Activated CD4-positive, alpha-beta T cell treated with anti-CD3 and anti-CD28 coated beads, Interleukin-2, amount 50 U/mL, for 48 hours (primary cell): ENCODE measurements at places on chromosomes 5 and 9.
A peak's percentile ranks its signal among the peaks of the same experiment; 100 is the strongest.

DNA sequence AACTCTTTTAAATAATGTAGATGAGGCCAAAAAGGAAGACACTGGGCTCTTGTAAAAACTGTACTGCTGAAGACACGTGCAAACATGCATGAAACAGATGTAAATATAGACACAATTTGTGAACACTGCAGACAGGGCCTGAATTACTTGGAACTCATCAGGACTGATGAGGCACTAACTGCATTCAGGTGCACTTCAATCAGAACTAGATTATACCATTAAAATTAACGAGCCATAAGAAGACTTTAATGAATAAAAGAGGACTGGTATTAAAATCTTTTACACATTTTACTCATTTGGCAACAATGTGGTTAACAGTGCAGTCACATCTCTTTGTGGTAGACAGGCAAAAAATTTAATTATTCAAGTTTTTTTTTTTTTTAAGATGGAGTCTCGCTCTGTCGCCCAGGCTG lies 13.4 kb upstream of the ZCCHC9 start:
- no peak for DNase-seq

GRCh38 chr9:89318123-89319014 lies at the start of gene SECISBP2:
TSS of gene SECISBP2 (plus strand) at chr9:89318500. CDS start at chr9:89318577, 77 bp downstream.
- peak; percentile 94 for DNase-seq

DNA sequence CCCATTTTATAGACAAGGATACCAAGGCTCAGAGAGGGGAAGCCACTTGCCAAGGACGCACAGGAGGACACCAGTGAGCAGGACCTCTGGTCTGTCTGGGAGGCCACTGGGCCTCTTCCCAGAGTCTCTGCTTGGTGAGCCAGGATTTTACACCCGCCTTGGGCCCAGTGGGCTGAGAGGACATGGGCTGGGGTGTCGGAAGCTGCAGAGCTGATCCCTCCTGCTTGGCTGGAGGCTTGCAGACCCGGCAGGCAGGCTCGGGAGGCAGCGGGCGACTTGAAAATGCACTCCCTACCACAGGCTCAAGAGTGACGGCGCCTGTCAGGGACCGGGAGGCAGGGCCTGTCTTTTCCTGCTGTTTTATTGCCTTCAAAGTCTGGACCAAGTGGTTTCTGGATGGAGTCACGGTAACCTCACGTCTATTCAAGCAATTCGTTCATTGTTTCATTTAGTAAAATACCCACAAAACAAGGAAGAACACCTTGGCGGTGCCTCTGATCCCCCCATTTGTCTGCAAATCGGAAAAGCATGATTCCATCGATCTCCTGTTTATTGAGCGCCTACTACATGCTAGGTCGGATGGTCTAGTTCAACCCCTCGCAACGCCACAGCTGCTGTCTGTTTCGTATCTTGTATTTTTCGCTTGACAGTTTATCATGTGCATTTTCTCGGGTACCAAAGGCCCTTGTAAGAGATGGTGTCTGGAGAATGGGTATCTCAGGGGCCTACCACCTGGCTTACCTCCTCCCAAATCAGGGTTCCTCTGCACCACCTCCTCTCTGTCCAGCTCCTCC lies 108.1 kb upstream of the IER5L start:
- DNase-seq, result no peak

DNA sequence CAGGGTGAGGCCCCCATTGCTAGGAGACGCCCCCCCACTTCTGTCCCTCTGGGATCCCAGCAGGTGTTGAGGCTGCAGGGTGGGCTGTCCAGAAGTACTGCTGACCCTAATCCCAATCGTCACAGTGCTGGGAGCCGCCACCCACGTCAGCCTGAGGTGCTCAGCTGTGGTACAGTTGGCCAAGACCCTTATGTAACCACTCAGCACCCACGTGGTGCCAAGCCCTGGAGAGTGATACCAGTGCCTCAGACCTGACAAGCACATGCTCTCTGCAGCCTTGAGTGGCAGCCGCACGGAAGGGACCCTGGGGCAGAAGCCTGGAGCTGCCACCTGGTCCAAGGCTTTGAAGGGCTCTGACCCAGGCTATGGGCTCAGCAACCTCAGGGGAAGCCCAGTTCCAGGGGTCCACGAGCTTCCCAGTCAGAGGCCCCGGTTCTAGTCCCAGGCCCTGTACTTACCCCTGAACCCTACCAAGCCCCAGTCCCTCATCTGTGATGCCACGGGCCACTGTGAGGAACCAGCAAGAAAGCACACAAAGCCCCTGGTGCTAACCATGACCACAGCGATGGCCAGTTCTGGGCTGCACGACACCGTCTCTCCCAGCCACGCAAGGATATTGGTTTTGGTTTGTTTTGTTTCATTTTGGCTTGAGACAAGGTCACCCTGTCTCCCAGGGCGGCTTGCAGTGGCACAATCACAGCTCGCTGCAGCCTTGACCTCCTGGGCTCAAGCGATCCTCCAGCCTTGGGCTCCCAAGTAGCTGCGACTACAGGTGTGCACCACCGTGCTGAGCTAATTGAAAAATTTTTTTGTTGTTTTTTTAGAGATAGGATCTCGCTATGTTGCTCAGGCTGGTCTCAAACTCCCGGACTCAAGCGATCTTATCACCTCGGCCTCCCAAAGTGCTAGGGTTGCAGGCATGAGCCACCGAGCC lies 50.7 kb downstream of the DBH start:
- DNase-seq, result no peak

GRCh38 chr9:84482607-84483006 lies 142.0 kb upstream of the SLC28A3 start:
- no peak for DNase-seq

DNA sequence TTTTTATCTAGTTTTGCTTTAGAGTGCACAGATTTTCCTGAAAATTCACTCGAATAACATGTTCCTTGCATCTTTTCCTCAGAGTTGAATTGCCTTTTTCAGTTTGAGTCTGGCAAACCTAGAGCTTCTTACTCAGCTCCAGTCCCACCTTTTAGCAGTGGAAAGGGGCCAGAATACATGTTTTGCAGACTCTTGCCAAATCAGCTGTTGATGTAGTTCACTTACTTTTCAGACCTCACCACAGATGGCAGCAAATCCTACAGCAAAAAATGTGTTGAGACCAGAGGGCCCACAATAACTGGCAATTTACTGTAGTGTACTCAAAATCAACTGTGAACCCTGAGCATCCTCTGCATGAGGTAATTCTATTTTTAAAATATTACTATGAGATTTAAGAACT lies 545.2 kb upstream of the ACO1 start:
- no peak for DNase-seq

DNA sequence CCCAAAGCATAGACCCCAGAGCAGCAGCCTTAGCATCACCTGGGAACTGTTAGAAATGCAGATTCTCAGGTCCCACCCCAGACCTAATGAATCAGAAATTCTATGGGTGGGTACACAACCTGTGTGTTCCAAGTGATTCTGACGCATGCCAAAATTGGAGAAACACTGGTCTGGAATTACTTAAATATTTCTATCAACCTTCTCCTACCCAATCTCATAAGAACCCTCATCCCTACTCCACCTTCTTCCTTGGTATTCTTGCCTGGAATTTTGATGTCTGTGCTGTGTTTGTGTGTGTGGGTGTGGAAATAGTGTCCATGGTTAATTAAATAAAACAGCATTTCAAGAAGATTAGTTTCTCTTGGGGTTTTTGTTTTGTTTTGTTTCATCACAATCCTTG lies 111.8 kb downstream of the CEMIP2 start:
- DNase-seq, result no peak

GRCh38 chr9:94622087-94622800 lies 17.1 kb downstream of the FBP1 start:
- DNase-seq, result no peak
